ENCODE measurements at places on chromosomes 7 and 10.

- DNase-seq = no peak
These were observed 63.3 kb downstream of the GSAP start for GRCh38 chr7:77352665-77353406.

DNA sequence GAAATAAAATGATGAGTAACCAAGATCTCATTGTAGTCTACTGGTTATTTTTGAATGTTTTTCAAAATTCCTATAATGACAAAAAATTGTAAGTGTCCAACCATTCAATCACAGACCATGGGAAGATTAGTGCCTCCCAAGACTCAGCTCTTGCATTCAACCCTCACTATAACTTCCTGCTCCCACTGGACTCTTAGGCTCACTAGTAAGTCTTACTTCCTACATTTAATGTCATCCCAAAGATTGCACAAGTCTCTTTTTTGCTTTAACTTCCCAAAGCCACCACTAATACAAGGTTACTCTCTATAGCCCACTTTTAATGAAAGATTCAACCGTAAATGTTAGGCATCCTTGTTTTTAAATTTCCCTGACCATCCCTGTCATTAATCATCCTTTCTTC lies 111.9 kb upstream of the NRBF2 start:
- no peak for DNase-seq

- no peak for DNase-seq
These were observed 128.7 kb downstream of the ELAPOR2 start for GRCh38 chr7:86930554-86931307.

DNA sequence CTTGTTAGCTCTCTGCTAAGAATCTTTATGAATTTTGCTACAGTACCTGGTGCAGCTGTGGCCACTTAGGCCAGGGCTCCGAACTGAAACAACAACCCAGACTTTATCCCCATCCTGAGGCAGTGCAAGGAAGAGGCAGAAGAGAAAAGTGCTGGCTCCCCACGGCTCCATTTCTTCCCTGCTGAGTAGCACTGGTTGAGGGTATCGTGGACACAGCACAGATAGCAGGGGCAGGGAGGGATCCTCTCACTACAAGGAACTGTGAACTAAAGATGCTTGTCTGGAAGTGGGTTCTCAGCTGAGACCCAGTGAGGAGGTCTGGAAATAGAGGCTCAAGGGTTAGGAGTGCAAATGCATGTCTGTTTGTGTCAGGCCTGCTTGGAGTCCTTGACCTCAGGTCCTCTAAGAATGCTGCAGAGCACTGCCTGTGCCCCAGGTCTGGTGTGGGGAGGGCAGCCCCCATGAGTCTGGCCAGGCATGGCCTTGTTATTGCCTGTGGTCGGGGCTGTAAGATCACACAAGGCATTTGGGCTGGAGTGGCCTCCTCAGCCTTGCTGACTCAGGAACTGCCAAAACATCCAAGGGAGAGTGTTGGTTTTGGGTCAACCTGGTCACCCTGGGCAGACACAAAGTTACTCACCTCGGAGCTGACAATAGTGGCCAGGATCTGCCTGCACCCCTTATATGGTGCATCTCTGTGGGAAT lies 58.1 kb downstream of the DMBT1 start:
- no peak for DNase-seq

DNA sequence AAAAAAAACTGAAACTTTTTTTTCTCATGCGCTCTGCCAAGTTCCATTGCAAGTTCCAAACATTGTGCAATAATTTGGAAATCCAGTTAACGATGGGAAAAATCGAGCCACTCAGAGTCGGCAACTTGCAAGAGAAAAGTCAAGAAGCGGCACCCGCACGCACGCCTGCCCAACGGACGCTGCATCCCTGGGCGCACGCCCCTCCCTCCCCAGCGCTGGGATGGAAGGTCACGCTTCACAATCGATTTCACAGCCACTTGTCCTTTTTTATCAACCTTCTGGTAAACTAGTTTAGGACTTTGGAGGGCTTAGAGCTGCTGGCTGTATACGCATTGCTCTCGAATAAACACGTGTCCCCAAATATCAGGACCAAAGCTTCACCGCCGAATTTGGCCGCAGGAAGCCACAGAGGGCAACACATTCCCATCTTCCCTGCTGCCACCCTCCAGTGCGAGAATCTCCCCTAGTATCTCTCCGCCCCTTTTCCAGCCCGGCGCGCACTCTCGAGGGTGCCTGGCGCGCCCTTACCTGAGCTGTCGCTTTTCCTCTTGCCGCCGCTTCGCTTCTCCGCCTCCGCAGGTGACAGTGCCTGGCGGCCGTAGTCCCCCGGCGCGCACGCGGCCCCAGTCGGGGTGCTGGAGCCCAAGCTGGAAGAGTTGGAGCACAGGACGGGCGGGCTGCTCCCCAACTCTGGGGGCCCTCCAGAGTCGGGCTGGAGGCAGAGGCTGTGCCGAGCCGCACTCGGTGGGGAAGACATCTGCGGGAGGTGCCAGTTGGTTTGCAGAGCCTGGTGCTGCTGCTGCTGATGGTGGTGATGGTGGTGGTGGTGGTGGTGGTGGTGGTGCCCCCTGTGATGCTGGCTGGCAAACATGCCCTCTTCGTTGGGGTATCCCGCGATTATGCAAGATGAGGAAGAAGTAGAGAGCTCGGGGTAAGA lies 857 bp downstream of the MEOX2 start:
- DNase-seq = no peak

DNA sequence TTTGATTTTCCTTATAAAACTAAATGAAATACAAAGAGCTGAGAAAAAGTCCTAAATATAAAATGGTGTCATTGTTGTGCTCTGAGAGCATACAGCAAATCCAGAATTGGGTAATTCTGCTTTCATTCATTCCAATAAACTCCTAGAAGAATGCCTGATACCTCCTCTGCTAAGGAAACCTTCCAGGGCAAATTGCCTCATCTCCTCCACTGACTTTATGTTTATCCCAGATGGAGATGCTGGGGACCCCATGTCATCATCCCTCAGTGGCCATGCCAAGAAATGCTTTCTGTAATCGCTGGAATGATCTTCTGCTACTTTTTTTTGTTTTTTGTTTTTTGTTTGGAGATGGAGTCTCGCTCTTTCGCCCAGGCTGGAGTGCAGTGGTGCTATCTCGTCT lies 119.3 kb upstream of the PRKCQ start:
- no peak for DNase-seq

DNA sequence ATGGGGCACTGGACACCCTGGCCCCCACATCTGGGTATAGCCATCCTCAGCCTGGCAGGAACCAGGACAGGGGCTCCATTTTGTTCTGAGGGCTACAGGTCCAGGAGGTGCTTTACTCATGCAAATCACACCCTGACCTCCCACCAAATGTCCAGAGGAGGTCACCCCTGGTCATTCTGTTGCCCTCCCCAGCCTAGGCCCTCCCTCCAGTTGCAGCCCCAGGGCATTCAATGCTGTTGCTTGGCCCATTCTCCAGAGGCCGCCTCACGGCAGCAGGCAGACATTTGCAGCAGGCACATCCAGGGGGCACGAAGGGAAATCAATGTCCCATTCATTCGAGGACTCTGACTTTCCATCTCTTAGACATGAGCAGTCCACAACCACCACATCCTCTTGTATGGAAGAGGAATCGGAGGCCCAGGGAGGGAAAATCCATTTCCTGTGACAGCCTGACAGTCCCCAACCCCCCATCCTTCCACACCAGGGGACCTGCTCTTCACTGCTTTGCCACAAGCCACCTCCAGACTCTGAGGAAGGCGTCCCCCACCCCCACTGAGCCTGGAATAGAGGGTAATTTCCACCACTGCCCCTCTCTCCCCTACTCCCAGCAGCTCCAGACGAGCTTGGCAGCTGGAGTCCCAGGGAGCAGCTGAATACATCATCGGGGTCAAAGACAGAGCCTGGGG lies 76.2 kb upstream of the UNC5B start:
- no peak for DNase-seq

DNA sequence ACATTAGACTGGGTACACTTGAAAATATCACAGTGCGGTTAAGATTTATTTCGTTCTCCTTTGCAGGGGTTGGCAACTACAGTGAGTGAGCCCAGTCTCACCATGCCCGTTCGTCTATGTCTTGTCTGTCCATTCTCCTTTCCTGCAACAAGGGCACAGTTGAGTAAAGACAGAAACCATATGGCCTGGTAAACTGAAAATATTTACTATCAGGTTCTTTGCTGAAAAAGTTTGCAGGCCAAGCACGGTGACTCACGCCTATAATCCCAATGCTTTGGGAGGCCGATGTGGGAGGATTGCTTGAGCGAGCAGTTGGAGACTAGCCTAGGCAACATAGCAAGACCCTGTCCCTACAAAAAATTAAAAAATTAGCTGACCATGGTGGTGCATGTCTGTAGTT lies 11.4 kb upstream of the KCTD7 start:
- no peak for DNase-seq

DNA sequence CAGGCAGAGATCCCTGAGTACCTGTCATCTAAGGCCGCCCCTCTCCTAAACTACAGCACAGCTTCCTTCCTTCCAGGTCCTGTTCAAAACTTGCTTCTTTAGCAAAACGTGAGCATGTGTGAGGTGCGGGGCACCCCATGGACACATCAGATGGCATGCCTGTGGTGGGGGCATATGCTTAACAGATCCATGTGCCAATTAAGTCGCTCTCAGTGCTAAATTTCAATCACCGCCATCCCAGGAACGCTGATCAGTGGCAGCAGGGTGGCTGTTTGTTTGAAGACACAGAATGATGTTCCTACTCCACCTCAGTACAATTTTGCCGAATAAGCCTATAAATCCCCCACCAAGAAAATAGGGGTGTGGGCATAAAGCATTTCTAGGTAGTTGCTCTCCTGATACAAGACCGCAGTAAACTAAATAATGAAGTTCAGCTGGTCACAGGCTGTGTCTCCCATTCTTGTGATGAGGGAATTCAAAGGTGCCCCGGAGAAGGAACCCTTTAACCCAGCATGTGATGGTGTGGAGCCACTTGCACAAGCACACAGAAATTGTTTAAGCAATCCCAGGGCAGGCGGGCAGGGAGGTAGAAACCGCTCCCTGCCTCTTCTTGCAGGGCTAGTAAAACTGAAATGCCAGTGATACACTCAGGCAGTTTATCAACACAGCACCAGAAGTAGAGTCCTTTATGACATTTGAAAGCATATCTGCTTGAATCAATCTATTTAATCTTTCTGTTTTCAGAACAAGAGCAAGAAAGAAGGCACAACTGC lies 205.7 kb downstream of the SORCS1 start:
- DNase-seq = no peak

DNA sequence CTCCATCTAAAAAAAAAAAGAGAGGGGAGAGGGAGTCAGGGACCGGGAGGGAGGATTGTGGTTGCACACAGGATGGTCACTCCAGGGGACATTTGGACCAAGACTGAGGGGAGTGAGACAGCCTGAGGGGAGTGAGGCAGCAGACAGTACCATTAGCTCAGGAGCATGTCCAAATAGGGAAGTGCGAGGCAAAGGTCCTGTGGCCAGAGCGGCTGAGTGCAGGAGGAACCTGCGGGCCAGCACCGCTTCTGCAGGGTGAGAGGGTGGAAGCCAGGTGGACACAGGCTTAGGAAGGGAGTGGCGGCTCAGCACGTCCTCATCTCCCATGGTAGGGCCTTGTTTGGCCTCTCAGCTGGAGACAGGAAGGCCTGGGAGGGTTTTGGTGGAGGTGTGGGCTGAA lies 48.9 kb upstream of the PFKFB3 start:
- DNase-seq = no peak

DNA sequence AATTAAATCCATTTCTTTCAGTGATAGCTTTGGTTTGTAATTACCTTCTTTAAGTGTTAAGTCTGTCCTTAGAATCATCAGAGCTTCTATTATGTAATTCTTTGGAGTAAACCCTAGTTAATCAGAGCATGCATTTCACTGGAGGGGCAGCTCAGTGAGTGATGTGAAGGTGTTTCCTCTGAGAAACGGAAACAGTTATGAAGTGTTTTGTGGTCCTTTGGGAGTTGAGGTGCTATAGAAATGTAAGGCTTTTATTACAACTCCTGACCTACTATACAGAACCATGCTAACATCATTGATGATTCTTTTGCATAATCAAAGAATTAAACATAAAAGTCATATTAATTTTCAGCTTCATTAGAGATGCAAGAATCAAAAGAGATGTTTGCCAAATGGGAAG lies 141.5 kb downstream of the EXOC4 start:
- no peak for DNase-seq

DNA sequence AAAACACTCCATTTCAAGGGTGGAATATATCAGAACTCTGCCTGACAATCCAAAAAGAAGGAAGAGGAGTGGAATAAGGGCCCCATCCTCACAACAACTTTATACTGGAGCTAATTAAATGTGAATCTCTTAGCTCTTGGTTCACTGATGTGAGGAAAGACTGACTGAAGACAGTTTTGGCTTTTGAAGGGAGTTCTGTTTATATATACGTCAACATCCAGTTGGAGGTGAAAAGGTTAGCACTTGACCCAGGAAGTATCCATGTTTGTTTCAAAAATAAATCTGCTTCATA lies 3.0 kb downstream of the HOXA1 start:
- DNase-seq = no peak

- DNase-seq = no peak
These were observed 362.5 kb upstream of the NRP1 start for GRCh38 chr10:33697016-33697415.

GRCh38 chr10:120075349-120075748 lies 182.8 kb downstream of the SEC23IP start:
- no peak for DNase-seq

DNA sequence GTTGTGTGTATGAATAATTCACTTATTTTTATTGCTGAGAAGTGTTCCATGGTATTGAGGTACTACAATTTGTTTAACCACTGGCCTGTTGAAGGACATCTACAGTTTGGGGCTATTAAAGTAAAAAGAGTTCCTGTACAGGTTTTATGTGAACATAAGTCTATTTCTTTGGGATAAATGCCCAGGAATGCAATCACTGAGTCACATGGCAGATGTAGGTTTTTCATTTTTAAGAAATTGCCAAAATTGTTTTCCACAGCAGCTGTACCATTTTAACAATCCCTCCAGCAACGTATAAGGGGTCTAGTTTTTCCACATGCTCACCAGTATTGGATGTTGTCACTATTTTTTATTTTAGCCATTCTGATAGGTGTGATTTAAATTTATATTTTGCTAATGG lies 243.9 kb downstream of the TNS3 start:
- DNase-seq = no peak

- no peak for DNase-seq
These were observed 54.3 kb downstream of the SPOCK2 start for GRCh38 chr10:72034040-72034499.

- DNase-seq = no peak
These were observed 39.3 kb downstream of the STEAP4 start for GRCh38 chr7:88267421-88267820.

- no peak for DNase-seq
These were observed 33.9 kb downstream of the STRIP2 start for GRCh38 chr7:129468087-129468486.

DNA sequence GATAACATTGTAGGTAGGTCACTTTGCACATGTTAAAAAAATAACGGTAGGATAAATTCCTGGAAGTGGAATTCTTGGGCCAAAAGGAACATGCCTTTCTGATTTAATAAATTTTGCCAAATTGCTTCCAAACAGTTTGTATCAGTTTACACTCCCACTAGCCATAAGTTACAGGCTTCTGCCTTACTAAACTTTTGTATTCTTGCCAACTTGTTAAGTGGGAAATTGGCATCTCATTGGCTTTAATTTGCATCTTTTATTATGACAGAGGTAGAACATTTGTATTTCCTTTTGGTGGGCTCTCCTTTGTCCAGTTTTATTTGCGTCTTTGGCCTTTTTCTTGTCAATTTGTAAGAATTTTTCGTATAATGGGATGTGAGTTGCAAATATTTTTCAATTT lies 38.3 kb upstream of the FAM180A start:
- DNase-seq = no peak

GRCh38 chr10:13810568-13810967 lies 223.8 kb downstream of the PRPF18 start:
- no peak for DNase-seq

GRCh38 chr7:132450188-132450587 lies 126.1 kb downstream of the PLXNA4 start:
- peak; percentile 38 for DNase-seq

Data from T-helper 2 cell treated with Interferon-gamma antibody and Interleukin-4, amounts not matched to agents 5 μg/mL and 100 μg/mL, for 36 hours (primary cell).